Kidney glomerular epithelial cell (primary cell): ENCODE measurements at places on chromosomes 2 and 18.
A peak's percentile ranks its signal among the peaks of the same experiment; 100 is the strongest.

DNA sequence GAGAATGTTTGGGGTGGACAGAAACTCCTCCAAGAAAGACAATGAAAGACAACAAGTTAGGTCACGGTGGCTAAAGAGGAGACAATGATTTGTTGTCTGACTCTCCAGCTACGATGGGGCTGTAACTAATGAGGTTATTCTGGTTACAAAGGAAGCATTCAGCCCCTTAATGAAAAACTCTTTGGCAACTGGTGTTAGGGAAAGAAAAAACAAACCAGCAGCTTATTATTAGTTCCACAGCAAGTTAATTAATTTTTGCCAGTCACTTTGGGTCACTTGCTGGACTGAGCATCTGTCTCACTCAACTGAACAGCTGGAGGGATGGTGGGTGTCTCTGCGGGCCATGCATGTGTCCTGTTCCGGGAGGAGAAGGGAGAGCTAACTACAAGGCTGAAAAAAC, 263.7 kb downstream of the ALK start:
- DNase-seq = no peak

- DNase-seq = no peak
Measured at GRCh38 chr2:138115666-138116065, 151.4 kb downstream of the HNMT start.

DNA sequence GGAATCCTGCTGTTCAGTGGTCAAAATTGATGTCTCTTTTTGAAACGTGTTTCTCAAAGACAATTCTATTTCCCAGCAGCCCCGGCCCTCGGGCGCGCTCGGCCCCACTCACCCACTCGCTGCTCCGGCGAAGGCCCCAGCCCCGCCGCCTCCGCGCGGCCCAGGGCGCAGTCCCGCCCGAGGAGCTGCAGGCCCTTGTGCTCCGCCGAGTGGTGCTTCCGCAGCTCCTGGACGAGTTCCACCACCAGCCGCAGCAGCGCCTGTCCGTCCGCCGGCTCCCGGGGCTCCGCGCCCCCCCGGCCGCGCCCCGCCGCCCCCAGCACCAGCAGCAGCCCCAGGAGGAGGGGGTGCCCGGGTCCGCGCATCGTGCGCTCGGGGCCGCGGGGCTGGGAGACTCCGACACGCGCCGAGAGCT, 413 bp downstream of the ALKAL2 start:
- no peak for DNase-seq

GRCh38 chr2:53941749-53942148, 29.0 kb downstream of the PSME4 start:
- no peak for DNase-seq

- DNase-seq = peak; percentile 7
Measured at GRCh38 chr18:68267583-68267982, 447.3 kb downstream of the TMX3 start.

GRCh38 chr2:81901017-81901416, 1596.5 kb upstream of the LRRTM1 start:
- DNase-seq = no peak

DNA sequence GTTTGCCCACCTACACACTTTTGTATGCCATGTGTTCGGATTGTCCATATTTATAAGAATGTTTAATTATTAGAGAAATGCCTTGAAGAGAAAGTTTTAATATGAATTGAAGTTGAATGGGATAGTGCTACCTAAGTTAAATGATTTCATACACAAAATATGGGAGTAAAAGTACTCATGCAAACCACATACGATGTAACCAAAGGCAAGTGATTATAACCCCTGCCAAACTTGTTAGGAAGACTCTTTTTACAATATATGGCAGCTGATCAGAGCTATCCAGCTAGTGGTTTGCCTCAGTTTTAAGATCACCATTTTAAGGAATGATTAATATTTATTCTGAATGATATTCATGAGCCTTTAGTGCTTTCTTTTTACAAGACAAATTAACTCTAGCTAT, 106.7 kb downstream of the MYO1B start:
- DNase-seq = no peak

GRCh38 chr2:191678437-191679100, 633 bp downstream of the NABP1 start:
- no peak for DNase-seq

GRCh38 chr2:177429688-177430325, 37.2 kb downstream of the AGPS start:
- DNase-seq = peak; percentile 85

GRCh38 chr2:4502230-4502843, 799.0 kb downstream of the DCDC2C start:
- no peak for DNase-seq

- DNase-seq = no peak
Measured at GRCh38 chr2:70657246-70657645, 103.6 kb upstream of the TGFA start.

DNA sequence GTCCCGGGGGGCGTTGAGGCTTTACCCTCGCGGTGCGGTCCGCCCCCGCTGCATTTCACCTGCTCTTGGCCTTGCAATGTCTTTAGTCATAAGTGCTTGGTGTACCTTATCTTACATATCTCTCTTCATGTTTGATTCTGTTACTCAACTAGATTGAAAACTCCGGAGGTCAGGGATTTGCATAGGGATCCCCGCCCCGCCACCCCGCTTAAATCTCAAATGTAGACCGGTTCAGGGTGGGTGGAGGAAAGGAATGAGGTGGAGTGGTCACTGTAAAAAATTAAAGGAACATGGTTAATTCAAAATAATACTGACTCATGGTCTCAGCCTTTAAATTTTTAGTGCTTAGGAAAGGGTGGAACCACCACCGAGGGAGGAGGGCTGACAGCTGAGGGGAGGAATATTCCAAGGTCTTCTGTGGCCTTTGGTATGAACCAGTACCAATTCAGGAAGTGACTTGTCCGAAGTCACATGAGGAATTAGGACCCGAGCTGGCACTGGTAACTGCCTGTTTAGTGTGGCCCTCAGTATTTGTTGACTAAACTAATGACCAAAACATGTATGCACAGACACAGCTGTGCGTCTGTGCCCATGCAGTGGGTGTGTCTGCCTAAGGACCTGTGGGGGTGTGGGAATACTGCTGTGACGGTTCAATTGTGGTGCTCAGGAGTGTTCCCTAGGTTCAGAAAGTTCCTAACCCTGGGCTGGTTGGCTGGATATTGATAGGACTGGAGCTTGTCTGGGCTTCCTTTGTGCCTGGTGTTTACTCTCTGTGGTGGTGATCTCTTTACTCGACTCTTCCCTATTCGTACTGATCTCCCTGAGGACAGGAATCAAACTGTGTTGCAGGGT, 1.0 kb downstream of the PLEKHB2 start:
- DNase-seq = peak; percentile 69

- peak; percentile 9 for DNase-seq
Measured at GRCh38 chr2:238187618-238188548, 15.6 kb downstream of the ILKAP start.

- no peak for DNase-seq
Measured at GRCh38 chr2:173033084-173033483, 42.6 kb upstream of the MAP3K20 start.

DNA sequence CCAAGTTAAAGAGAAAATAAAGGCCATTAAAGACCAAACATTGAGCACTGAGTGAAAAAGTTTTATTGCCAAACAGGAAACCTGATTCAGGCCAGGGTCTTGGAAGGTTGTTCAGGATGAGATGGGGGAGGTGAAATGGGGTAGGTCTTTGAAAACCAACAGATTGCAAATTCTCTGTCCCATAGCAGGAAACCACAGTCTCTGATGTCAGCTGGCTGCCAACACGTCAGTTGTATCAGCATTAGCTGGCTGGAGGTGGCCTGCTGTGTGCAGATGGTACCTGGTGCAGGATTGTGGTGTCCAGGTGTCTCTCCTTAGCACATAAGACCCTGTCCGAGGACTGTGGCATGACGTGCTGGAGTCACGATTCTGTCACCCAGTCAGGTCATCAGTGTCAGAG, 106.3 kb downstream of the MSH2 start:
- no peak for DNase-seq

- no peak for DNase-seq
Measured at GRCh38 chr2:38635139-38635538, 30.8 kb upstream of the GALM start.

GRCh38 chr18:7414459-7414858, 152.7 kb upstream of the PTPRM start:
- DNase-seq = no peak

- no peak for DNase-seq
Measured at GRCh38 chr2:196372811-196373664, 201.7 kb upstream of the STK17B start.

GRCh38 chr2:65276609-65277008, 49.0 kb downstream of the ACTR2 start:
- DNase-seq = no peak

DNA sequence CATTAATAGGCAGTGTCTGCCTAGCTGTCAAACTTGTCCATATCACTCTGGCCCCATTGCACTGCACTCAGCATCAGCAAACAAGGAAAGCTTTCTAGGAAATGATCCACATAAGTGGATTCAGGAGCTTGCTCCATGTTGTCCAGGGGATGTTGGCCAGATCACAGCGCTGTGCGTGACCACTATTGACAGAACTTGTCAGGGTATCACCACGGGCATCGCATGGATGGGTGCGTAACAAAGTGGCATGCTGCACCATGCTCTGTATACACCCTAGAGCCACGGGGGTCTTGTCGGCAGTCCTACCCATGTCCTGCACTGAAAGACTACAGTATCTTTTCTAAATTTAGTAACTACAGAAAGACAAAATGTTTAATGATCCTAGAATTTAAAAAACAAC, 15.6 kb downstream of the SATB2 start:
- no peak for DNase-seq

DNA sequence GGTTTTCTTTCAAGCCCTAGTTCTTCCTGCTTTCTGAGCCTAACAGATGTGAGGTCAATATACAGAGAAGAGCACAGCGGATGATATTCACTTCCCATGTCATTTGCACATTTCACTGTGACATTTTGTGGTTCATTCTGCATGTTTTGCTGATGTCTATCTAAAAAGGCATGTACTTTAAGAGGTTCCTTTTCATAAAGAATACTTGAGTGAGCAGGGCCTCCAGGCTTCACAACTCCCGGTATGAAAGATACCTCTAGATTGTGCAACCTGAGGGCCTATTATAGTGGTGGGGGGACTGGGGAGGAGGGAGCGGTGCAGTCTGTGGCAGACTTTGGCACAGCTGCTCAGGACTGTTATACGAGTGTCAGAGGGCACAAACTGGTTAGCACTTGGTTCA, 54.6 kb downstream of the CPO start:
- no peak for DNase-seq

DNA sequence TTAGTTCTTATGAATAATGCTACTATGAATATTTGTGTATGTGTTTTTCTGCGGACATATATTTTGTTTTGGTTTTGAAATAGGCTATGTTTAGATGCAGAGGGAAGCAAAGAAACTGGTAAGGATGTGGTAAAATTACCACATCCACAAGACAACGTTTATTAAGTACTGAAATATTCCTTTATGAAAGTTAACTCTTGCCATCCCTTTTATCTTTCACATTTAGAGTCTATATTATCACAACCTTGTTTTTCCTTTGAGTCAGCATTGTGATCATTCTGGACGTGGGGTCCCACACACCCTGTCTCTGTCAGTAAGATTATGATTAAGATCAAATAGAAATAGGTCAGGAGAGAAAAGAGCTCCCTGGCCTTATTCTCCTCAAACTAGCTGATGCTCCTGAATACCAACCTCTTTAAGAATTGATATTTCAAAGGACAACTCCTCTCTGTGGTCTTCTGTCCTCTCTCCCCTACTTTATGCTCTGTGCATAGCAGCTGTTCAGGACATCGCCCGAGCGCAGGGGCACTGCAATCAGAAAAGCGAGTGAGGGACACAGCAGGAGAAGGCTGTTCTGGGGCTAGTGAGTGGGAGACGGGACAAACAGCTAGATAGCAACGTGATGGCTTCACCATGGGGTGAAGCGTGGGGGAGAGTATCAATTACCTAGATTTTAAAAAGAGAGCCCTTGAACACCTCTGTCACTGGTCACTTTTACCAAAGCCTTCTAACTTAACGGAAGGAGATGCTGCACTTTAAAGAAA, 12.2 kb downstream of the METAP1D start:
- DNase-seq = no peak

DNA sequence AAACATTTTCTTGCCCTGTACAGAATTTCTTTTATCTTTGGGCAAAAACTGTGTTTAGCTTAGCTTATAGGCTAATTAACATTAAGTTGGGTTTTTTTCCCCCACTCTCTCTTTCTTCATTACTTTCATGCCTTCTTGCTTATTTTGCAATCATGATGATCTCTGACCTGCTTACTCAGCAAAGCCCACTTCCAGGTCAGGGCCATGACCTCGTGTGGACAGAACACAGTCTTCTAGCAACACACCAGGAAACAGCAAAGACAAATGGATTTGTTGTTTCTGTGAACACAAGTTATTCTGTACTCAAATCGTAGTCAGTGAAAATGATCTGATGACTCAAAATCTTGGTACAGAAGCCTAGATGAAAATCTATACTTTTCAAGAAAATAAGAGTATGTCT, 60.7 kb downstream of the SPATS2L start:
- no peak for DNase-seq

DNA sequence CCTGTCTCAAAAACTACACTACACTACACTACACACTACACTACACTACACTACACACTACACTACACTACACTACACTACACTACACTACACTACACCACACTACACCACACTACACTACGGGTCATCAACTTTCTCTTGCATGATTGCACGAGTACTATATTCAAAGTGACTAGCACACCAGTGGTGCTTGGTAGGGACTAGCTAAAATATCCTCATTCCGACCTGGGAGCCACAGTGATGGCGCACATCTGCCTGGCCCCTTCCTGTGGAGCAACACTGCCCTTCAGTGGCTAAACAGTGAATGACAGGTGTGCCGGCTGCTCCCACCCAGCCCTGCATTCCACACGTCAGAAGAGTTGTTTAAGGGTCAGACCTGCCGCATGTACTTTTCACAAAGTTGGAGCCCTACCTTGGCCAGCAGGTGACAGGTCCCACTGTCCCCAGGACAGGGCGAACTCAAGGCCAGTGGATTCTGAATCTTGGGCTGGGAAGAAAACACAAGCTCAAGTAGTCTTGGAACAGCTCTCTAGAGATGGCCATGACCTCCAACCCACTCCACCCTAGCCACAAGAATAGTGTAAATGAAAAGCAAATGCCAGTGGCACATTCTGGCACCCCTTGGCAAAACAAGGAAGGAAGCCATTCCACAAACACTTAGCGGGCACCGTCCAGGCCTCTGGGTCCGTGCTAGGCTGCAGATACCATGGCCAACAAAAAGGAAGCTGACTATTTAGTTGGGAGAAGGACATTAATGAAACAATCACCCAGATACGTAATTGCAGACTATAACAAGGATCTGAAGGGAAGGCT, 79.7 kb upstream of the MSH2 start:
- DNase-seq = peak; percentile 71

- DNase-seq = no peak
Measured at GRCh38 chr2:118523761-118524160, 323.7 kb downstream of the EN1 start.

GRCh38 chr2:1407950-1408675, 5.2 kb upstream of the TPO start:
- no peak for DNase-seq

GRCh38 chr2:46002507-46002883, 294.7 kb upstream of the EPAS1 start:
- no peak for DNase-seq

- DNase-seq = no peak
Measured at GRCh38 chr18:2994603-2995432, 18.1 kb downstream of the LPIN2 start.
